ENCODE measurements at places on chromosomes 4 and X. TPM values are rescaled to one million over a fixed set of nuclear protein-coding genes. Genes with fewer than 3 reads are reported as not detected.

The RNF212 gene
- 1.6 TPM for total RNA-seq

The GLRA2 gene
- not detected for total RNA-seq

The RTL3 gene
- not detected for total RNA-seq

The RAB39B gene
- total RNA-seq: 1.6 TPM

The HCFC1 gene
- 26.8 TPM for total RNA-seq

The MAGEB10 gene
- not detected for total RNA-seq

The UPF3B gene
- 2.0 TPM for total RNA-seq

The VCX3B gene
- total RNA-seq: not detected

The LSM6 gene
- 20.7 TPM for total RNA-seq

The IQCM gene
- total RNA-seq: not detected

The MFSD8 gene
- total RNA-seq: 21.7 TPM

The DYNLT3 gene
- 22.8 TPM for total RNA-seq

The PPARGC1A gene
- total RNA-seq: 0.59 TPM

The RHOXF1 gene
- not detected for total RNA-seq

The SMIM10 gene
- total RNA-seq: 9.2 TPM

The QRFPR gene
- total RNA-seq: not detected

The RGN gene
- 0.98 TPM for total RNA-seq

The ABCD1 gene
- total RNA-seq: 8.8 TPM

The ZCCHC12 gene
- under 0.01 TPM for total RNA-seq

The ASMT gene
- not detected for total RNA-seq

The GPRASP1 gene
- 1.8 TPM for total RNA-seq

The CCKAR gene
- total RNA-seq: not detected

The SNCA gene
- 0.37 TPM for total RNA-seq

The UGT2A1 gene
- not detected for total RNA-seq

The COX7B2 gene
- not detected for total RNA-seq

The ARHGAP36 gene
- not detected for total RNA-seq

The PTCHD1 gene
- total RNA-seq: not detected

The MAD2L1 gene
- total RNA-seq: 27.2 TPM

The MSANTD1 gene
- total RNA-seq: 0.37 TPM

The ADD1 gene
- 151 TPM for total RNA-seq

The PRDM8 gene
- total RNA-seq: 4.0 TPM

The DNAAF6 gene
- total RNA-seq: not detected

The VEGFC gene
- total RNA-seq: 11.8 TPM

The SLC25A14 gene
- 8.1 TPM for total RNA-seq

The GPR50 gene
- total RNA-seq: not detected

The EVC gene
- total RNA-seq: 47.3 TPM

The IGFBP7 gene
- 4.5 TPM for total RNA-seq

Data from subcutaneous preadipocyte (primary cell).